Fibroblast of the conjunctiva (primary cell): ENCODE measurements at places on chromosomes 3 and 15.
A peak's percentile ranks its signal among the peaks of the same experiment; 100 is the strongest.

DNA sequence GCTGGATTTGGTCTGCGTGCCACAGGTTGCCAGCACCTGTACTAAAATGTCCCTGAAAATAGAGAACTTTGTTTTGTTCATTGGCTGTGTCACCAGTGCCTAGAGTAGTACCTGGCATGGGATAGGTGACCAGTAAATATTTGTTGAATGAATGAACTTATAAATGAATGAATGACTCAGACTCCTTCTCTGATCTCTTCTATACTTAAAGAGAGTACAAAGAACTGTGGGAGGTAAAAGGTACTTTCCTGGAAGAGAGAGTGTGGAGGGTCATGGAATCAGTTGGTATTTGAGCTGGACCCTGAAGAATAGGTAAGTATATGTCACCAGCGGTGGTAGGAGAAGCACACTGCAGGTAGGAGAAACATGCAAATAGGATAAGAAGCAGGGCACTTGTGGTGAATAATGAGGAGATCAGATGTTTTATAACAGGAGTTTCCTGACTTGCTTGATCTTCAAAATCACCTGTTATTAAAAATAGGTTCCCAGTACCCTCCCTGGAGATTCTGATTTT lies 149.4 kb downstream of the LPP start:
- no peak for DNase-seq

DNA sequence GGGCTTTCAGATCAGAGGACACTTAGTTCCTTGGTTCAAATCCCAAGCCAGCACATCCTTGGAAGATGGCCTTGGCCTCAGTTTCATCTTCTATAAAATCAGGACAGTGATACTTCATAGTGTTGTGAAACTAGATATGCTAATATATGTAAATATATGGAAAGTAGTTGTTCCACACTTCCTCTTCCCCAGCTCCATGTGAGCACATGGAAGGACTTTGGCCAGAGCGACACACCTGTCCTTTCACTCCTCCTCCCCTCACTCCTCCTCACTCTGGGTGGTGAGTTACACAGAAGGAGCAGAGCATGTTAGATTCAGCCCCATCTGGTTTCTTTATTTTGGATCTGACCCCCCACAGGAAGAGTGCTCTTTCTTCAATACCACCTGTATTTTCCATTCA lies 65.2 kb downstream of the MTHFS start:
- DNase-seq, result no peak

DNA sequence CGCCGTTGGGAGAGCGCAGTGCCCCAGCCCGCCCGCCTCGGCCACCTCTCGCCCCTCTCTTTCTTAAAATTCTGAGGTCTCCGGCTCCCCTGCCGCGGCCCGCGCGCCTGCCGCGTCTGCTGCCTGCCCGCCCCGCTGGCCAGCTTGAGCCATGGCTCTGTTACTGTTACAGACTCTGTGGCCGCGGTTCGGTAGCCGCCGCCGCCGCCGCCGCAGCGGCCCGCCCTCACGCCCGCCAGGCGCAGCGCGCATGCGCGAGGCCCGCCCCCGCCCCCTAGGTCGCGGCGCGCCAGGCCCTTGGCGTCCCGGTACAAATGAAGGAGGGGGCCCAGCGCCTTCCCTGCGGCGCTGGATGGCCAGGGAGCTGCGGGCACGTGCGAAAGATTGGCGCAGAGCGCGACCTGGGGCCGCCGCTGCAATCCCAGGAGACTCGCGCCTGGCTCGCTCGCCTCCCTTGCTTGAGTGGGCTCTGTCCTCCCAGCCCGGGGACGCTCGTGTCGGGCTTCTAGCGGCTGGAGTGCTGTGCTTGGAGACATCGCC lies at the start of gene ONECUT1:
Gene ONECUT1 (minus strand): TSS at position 168 of the 540 bp plus-strand sequence. CDS start 452 bp downstream, outside the sequence.
- no peak for DNase-seq

DNA sequence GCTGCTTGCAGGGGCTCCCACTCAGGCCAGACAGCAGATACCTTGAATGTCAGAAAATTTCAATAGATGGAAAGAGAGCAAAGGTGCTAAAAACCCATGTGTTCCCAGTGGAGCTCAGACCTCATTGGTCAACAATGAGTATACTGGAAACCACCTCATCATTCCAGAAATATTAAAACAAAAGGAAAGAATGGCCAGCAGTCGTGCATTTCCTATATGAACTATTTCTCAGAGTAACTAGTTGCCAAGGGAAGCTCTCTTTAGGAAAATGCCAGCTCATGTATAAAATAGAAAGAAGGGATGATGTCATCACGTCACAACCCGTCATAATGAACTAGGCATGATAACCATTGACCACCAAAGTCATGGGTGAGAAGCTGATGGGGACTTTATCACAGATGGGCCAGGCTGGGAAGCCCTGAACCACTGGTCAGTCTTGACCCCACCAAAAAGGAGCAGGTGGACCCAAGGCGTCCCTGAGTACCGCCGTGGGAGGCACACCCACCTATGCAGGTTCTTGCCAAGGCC lies 17.5 kb downstream of the DNAJB8 start:
- DNase-seq, result no peak

GRCh38 chr15:75713338-75713895 lies 769 bp upstream of the CSPG4 start:
- DNase-seq, result no peak

GRCh38 chr3:169060037-169060436 lies 603.5 kb downstream of the MECOM start:
- DNase-seq, result no peak

DNA sequence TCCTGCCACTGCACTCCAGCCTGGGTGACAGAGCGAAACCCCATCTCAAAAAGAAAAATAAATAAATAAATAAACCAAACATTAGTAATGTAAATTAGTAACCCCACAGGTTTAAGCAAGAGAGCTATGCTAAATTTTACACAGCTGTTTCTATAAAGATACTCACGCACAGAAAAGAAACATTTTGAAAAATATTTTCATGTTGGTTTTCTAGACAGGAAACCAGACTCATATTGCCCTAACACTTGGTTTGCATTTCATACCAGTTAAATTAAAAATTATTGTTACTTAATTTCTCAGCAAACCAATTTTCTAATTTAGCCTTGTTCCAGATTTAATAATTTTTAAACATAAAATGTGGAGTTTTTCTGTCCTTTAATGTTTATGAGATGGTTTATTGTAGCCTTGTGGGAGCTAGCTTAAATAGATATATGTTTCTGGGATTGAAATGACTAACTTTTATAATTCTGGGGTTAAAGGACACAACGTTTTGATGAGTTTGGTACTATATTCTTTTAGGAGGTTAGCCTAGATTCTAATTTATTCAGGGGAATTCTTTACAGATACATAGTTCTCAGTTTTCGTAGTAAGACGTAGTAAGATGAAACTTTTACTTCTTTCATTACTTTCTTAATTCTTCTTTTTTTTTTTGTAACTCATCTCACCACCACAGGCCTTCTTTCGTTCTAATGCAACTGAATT lies 42.6 kb upstream of the SLC4A7 start:
- no peak for DNase-seq

DNA sequence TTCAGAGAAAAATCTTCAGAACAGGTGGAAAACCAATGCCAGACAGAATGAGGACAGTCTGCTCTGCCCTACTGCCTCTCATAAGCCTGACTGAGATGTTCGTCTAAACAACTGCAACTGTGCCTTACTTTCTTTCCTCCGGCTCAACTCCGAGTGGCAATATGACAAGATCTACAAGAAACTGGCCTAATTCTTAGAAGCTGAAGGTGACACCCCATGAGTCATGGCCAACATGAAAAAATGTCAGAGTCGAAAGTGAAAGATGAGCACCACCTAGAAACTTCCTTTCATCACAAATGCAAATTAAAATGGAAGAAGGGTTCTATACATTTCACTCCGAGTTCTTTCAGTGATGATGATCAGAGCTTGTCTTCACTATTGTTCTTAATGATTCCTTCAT lies 12.9 kb downstream of the PCYT1A start:
- no peak for DNase-seq

DNA sequence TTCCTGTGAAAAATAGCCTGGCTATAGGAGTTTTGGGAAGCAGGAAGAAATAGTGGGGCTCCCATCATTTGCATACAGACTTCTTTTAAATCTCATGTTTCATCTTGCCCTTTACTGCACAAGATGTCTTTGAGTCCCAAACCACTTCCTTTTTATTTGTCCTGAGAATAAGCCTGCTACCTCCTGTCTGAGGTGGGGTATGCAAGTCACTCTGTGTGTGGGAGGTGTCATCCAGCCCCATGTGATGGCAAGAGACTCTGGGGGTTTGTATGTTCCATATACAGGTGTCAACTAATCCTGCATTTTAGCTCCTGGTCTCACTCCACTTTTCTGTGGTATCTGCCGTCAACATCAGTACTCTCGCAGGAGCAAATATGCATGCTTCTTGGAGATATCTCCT lies 102.0 kb downstream of the OTOL1 start:
- no peak for DNase-seq

DNA sequence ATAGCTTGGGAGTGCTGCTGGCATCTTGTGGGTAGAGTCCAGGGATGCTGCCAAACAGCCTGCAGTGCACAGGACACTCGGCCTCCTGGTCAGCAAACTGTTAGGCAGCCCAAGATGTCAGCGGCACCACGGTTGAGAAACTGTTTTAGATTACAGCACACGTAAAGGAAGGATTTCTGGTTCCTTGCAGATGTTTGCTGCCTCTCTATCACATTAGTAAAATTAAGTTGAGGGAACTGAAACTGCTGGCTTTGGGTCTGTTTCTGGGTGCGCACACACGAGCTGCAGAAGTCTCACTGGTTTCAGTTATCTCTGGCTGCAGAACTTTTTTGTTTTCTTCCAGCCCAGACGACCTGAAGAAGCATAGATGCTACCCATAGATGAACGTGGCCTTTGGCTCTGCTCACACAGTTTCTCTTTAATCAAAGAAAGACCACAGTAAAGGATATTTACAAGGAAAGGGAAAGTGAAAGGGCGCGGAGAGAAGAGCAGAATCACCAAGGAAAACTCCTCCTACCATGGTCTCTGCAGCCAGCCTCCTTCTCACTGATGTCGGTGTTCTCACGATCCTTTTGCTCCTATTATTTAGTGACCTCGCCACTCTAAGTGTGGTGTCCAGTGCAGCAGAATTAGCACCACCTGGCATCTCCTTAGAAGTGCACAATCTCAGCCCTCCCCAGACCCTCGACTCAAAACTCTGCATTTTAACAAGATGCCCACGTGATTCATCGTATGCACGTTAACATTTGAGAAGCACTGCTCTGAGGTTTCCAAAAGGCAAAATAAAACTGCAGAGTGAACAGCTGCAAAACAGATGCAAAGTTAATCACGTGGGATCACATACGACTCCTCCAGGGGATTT lies 50.6 kb upstream of the AKAP13 start:
- peak; percentile 60 for DNase-seq

- DNase-seq, result no peak
These were observed 105.9 kb downstream of the LMLN start for GRCh38 chr3:198065897-198066296.

GRCh38 chr3:156217674-156218352 lies 97.4 kb downstream of the KCNAB1 start:
- no peak for DNase-seq

GRCh38 chr15:40787991-40788390 lies 18.2 kb downstream of the C15orf62 start:
- no peak for DNase-seq

GRCh38 chr3:172119266-172119969 lies 80.0 kb downstream of the FNDC3B start:
- DNase-seq, result no peak

DNA sequence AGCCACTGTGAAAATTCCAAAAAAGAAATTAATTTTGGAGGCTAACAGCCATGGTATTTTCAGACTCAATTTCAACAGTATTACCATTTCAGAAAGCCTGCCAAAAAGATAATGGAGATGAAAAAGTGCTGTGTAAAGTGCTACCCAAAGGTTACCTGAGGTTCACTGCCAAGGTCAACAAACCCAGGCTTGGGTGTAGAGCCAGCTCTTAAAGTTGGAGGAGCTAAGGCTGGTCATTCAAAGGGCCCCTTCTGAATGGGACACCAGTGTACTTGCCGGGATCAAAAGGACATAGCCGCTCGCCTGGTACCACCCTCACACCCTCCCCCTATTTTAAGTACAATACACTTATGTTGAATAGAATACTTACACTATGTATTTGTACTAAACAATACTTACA lies 64.5 kb downstream of the ETV5 start:
- DNase-seq, result no peak

GRCh38 chr3:116473602-116474001 lies 28.3 kb upstream of the LSAMP start:
- DNase-seq, result no peak

DNA sequence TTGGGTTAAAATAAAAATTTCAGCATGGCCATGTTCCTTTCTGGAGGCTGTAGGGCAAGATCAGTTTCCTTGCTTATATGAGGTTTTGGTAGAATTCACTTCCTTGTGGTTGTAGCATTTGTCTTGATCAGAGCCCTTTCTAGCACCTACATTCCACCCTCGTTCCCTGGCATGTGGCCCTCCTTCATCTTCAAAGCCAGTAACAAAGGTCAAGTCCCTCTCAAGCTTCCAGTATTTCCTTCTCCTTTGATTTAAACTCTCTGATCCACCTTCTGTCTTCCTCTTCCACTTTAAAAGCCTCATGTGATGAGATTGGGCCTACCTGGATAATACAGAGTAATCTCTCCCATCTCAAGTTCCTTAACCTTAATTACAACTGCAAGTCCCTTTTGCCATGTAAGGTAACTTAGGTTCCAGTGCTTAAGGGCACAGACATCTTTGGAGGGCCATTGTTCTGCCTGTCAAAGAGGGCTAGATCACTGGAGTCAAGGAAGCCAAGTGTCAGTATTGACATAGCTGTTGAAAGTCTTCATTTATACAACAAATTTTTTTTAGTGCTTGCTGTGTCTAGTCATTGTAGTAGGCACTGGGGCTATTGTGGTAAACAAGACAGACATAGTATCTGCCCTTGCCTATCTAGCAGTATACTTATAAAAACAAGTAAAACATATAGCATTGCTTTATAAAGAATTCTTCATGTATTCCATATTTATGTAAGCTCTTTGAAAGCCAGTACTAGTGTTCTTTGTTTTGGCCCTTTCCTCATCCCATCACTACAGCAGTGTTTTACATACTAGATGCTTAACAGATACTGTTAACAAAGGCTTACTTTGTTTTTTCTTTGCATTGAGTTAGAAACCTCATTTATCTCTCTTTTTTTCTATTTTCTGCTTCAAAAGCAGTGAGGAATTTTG lies 40.7 kb downstream of the GLCE start:
- no peak for DNase-seq

DNA sequence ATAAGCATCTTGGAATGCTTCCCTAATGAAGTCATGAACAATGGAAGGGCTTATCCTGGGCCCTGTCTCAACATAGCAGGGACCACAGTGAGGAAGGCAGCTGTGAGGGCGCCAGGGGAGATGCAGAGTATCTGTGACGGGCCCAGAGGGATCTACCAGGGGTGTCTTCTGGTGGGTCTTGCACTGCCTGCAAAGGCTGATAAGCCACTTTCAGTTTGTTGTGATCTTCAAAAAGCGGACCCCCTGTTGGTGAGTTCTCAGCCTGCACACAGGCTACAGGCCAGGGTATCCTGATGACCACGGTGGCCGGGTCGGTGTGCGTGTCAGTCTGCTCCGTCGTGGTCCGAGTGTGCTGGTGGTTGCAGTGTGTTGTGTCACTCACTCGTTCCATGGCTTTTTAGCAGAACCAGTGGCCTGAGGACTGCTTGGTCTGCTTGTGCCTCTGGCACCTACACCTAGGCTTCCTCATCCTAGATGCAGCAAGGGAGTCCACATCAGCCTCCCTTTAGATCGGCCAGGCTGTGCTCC lies 46.8 kb downstream of the CHDH start:
- no peak for DNase-seq
